ENCODE measurements at places on chromosomes 4 and X. TPM values are rescaled to one million over a fixed set of nuclear protein-coding genes. Genes with fewer than 3 reads are reported as not detected.

Gene CPE
- 4.6 TPM for total RNA-seq

Gene PI4K2B
- total RNA-seq: 31.0 TPM

Gene TMEM255A
- not detected for total RNA-seq

Gene SOWAHB
- total RNA-seq: not detected

Gene CHRDL1
- total RNA-seq: not detected

Gene FAM9C
- not detected for total RNA-seq

Gene TRPC5OS
- total RNA-seq: not detected

Gene KIAA1210
- total RNA-seq: not detected

Gene FRYL
- total RNA-seq: 102 TPM

Gene MAGEB10
- total RNA-seq: not detected

Gene KLHL34
- total RNA-seq: not detected

Gene NDST3
- total RNA-seq: 0.29 TPM

Gene KCTD8
- 2.8 TPM for total RNA-seq

Gene NUP62CL
- not detected for total RNA-seq

Gene SHROOM4
- total RNA-seq: 63.4 TPM

Gene S100P
- not detected for total RNA-seq

Gene TEX13D
- total RNA-seq: not detected

Gene TCEAL6
- total RNA-seq: not detected

Gene POF1B
- total RNA-seq: 1.1 TPM

Gene GNPDA2
- 23.2 TPM for total RNA-seq

Gene CCDC160
- total RNA-seq: not detected

Gene KIT
- total RNA-seq: 21.4 TPM

Gene MAB21L2
- total RNA-seq: 0.48 TPM

Gene MSANTD1
- 1.1 TPM for total RNA-seq

Gene CAPN6
- total RNA-seq: not detected

Gene PDLIM5
- 212 TPM for total RNA-seq

Gene ZGRF1
- 17.4 TPM for total RNA-seq

Gene RAI2
- total RNA-seq: 1.6 TPM

Gene SUPT20HL1
- total RNA-seq: not detected

Gene IQSEC2
- 4.2 TPM for total RNA-seq

Gene RHOXF2
- not detected for total RNA-seq

Gene XKRX
- under 0.01 TPM for total RNA-seq

Gene ARR3
- not detected for total RNA-seq

Gene RAB9B
- total RNA-seq: 0.76 TPM

Gene ADD1
- 216 TPM for total RNA-seq

Gene TMEM47
- total RNA-seq: 43.4 TPM

Gene PDK3
- total RNA-seq: 6.9 TPM

Gene RNF212
- 5.9 TPM for total RNA-seq

Gene PLRG1
- total RNA-seq: 91.8 TPM

Gene NKX6-1
- total RNA-seq: not detected

Gene SPANXA1
- total RNA-seq: not detected

Gene CENPVL2
- not detected for total RNA-seq

Gene BRCC3
- 13.4 TPM for total RNA-seq

Gene OPN1LW
- total RNA-seq: not detected

Gene RXFP1
- not detected for total RNA-seq

Gene EVC2
- total RNA-seq: 6.2 TPM

Gene MAGEC3
- total RNA-seq: not detected

Gene ARMCX5
- total RNA-seq: 16.7 TPM

Gene GUCY1B1
- 4.7 TPM for total RNA-seq

Gene DDIT4L
- 8.0 TPM for total RNA-seq

Gene CXCL3
- 0.33 TPM for total RNA-seq

Gene MAGEC2
- not detected for total RNA-seq

Gene YY2
- 1.5 TPM for total RNA-seq
